ENCODE measurements at places on chromosomes 1 and 21.
A peak's percentile ranks its signal among the peaks of the same experiment; 100 is the strongest.

DNA sequence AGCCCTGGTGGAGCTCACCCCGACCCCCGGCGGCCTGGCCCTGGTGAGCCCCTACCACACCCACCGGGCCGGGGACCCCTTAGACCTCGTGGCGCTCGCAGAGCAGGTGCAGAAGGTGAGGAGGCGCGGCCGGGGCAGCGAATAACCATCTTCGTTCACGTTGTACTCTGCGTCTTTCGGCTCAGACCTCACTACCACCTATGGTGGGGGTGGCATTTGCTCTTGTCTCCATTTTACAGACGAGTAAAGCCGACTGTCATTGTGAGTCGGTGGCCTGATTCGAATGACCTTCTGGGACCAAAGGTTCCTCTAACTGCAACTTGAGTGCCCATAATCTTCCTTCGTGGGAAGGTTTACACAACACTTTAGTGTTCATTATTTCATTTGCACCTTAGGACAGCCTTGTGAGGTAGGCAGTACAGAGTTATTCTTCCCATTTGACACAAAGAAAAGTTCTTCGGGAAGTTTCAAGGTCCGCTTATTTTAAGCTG lies 506 bp downstream of the C1orf50 start:
- peak; percentile 57 for DNase-seq

- DNase-seq: peak; percentile 6
Measured at GRCh38 chr1:9603766-9604753, 15.3 kb downstream of the TMEM201 start.

GRCh38 chr1:58576727-58577653 lies at the start of gene TACSTD2:
TACSTD2 (minus strand) TSS chr1:58577252; CDS start chr1:58577156, 96 bp downstream.
- no peak for DNase-seq

DNA sequence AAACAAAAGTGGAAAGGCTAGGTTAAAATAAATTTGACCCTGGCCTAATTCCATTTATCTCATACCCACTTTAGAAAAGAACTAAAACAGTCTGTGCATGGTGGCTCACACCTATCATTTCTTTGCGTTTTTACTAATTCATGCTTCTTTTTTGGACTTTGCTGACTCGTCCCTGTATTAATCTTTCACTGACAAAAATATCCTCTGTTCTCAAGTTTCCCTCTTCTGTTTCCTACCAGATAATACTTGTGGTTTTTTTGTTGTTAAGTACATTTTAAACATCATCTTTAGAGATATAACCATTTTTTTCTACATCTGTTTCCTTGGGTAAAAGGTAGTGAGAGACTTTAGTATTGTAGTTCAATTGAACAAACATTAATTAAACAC lies 11.5 kb downstream of the CNST start:
- DNase-seq: no peak

- no peak for DNase-seq
Measured at GRCh38 chr1:207873055-207873890, 37.7 kb downstream of the CD34 start.

DNA sequence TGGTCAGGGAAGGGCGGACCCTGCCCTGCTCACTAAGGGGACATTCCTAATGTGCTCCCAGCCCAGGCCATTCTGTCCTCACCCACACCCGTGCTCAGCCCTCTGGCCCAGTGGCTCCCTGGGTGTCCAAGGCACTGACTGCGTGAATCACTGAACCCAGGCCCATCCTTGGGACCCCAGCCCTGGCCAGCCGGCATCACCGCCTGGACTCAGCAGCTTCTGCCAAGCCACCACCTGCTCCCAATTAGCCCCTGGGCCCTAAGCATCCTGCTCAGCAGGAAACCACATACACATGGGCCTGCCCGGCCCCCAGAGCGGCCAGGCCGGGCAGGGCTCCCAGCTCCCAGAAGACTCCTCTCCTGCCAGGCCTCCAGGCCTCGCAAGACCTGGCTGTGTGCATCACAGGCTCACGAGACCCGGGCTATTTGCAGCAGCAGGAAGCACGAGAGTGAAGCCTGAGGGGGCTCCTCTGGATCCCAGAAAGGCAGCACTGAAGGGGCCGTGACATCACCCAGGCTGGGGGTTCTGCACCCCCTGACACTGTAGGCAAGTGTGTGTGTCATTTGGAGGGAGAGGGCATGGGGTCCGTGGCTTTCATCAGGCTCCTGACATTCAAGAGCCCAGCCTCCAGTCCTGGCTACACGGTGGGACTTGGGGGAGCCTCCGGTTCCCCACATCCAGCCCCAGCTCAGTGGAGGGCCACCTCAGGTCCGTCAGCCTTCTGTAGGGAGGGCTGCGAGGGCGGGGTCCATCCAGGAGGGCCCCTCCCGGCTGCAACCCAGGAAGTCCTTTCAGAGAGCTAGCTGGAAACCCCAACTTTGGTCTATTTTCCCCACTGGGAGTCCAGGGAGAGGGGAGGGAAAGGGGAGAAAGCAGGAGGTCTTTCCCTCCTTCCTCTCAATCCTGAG lies 1.6 kb downstream of the MFAP2 start:
- no peak for DNase-seq

DNA sequence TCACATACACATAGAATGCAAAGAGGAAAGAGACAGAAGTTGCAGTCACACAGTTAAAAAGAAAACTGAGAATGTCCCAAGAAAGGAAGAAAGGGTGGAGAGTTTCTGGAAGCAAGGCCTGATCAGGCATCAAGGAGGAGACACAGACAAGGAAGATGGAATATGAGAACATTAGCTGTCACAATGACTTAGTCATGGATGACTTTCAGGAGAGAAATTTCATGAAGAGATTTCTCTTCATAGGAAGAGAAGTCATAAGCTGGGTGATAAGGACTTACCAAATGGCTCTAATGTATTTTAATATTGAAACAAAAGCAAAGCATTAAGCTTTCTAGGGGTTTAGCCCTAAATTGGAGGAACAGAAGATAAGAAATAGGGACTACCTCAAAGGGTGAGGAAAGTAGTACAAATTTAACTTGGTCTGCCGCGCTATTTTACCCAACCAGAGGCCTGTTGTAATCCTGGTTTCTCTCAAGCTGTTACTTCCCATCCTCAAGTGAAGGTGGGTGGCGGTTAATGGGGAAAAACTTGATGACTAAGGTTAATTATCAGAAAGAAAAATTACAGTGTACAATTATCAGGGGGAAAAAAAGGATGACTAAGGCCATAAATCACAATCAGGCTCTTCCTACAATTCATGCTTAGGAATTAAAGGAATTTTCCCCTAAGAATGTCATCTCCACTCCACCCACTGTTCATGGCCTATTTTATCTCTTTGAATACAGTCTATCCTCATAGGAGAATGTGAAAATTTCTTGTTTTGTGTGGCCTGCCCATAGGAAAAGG lies 93.9 kb upstream of the ADGRL2 start:
- no peak for DNase-seq

DNA sequence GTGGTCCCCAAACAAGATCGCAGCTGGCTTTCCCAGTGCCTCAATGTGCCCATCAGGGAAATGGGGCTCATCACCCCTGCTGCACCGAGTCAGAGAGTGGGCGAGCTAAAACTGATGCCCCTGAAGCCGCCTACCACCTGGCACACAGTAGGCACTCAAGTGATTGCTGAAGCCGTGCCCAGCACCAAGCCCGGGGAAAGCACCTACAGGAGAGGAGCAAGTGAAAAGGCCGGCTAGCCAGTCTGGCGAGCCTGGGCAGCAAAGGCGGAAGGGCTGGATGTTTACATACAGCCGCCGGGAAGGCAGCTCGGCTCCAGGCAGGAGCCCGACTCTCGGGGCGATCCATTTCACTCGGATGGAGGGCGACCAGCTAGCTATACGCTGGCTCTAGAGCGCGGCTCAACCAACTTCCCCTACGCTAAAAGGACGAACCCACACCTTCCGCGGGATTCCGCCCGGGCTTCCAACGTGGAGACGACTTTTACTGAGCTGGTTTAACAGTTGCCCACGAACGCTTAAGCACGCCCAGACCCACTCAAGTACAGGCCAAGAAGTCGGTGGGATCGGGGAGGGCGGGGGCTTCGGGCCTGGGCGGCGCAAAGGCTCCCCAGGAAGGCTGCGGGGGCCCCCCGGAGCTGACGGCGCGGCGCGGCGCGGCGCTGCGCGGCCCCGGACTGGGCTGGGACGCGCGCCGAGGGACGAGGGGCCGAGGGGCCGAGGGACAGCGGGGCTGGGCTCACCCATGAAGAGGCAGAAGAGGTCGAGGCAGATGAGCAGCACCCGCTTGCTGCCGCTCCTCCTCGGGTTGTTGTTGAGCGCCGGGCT lies 1.0 kb downstream of the PLPP3 start:
- DNase-seq: peak; percentile 6

- no peak for DNase-seq
Measured at GRCh38 chr1:157231846-157232525, 93.8 kb upstream of the ETV3 start.

GRCh38 chr1:110370827-110371226 lies 20.0 kb downstream of the SLC16A4 start:
- DNase-seq: no peak

DNA sequence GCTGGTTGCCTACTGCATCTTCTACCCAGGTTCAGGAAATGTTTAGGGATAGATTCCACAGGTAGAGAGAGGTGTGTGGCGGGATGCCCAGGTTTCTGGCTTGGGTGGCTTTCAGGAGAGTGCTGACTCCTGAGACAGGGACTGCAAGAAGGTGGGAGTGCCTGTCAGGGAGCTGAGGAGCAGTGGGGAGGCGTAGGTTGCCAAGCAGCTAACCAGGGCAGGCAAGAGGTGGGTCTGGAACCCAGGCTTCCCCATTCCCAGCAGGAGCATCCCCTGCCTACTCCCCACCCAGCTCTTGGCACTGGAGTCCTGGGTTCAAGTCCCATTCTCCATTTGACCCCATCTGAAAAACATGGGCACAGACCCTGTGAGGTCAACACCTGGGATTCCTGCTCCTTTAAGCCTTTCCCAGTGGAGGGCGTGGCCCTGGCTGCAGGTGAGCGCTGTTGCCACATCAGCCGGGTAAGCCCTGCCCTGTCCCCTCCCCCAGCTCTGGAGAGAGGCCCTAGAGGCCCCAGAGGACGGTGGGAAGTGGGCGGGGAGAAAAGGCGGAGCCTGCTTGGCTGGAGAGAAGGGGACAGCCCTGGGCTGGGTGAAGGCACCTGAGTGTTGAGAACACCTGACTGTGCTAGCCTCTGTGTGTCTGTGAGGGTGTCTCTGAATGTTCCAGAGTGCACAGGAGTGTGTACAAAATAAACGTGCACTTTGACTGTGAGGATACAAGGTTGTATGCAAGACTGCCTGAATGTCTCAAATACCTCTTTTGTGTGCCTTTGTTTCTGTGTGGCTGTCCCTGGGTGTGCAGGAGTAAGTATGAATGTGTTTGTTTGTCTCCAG lies 14.0 kb upstream of the SYNC start:
- DNase-seq: peak; percentile 24

GRCh38 chr21:42406201-42406621 lies 2.5 kb downstream of the UBASH3A start:
- DNase-seq: no peak

GRCh38 chr1:25462732-25463131 lies 32.0 kb downstream of the MACO1 start:
- peak; percentile 8 for DNase-seq

DNA sequence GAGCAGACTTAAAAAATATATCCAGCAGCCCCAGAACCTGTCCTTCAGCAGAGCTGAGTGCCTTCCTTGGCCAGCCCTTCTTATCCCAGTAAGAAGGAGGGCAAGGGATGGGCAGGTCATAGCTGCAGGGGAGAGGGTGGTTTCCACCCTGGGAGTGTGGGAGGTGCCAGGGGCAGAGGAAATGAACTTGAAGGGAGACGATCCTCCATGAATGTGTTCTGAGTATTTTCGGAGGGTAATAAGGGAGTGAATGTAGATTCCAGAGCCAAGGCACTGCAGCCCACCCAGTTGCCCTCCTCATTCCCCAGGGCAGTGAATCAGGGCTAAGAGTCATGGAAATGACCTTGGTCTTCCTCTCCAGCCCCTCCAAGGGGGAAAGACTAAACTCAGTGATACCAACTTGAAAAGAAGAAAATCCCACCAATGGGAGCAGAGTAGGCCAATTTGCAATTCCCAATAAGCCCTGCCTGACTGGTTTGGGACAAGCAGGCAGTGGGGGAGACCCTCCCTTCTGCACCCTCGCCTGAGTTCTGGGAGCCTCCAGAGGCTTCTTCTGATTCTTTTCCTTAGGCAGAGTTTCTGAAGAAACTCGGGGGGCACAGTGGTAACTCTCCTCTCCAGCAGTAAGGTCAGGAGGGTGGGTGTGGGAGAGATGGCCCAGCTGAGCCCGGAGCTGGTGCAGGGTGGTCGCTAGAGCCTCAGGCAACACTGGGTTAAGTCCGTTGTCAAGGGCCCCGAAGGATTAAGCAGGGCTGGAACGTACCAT lies 4.2 kb downstream of the MYOG start:
- DNase-seq: no peak

- DNase-seq: no peak
Measured at GRCh38 chr1:92901126-92901525, 60.1 kb downstream of the DIPK1A start.

Data from NCI-H1694 treated with DMSO at 0.1 percent for 48 hours (cell line).